ENCODE measurements at places on chromosomes 3 and 15.

DNA sequence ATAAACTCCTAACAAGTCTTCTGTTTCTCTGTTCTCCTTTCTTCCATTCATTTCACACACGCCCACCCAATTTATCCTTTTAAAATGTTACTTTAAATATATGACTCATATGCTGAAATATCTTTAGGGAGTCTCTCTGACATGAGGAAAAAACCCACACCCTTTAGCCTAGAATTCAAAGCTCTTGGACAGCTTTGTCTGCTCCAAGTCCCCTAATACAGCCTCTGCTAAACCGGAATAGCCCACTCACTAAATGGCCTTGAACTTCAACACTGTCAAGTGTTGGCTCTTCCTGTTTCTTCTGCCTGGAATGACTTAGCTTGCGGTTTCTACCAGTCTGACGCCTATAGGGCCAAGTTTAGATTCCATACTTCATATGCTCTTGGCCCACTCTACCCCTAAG, 3.3 kb upstream of the CD96 start:
- DNase-seq, result no peak

DNA sequence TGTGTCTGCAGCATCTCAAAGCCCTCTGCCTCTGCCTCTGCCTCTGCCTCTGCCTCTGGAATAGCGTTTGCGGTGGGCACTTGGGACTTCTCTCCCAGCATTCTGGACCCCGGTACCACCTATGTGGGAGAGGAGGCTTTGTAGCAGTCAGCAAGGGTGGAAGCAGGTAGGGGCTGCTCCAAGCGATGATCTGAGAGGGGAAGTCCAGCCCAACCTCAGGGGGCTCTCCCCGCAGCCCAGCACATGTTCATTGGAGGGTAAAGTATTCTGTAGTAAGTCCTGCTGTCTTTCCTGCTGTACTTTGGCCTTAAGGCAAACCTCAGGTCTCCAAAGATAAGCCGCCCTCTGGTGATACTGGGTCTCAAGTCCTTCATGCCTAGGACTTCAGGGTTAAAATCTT, 68.6 kb downstream of the FAM174B start:
- DNase-seq, result no peak

DNA sequence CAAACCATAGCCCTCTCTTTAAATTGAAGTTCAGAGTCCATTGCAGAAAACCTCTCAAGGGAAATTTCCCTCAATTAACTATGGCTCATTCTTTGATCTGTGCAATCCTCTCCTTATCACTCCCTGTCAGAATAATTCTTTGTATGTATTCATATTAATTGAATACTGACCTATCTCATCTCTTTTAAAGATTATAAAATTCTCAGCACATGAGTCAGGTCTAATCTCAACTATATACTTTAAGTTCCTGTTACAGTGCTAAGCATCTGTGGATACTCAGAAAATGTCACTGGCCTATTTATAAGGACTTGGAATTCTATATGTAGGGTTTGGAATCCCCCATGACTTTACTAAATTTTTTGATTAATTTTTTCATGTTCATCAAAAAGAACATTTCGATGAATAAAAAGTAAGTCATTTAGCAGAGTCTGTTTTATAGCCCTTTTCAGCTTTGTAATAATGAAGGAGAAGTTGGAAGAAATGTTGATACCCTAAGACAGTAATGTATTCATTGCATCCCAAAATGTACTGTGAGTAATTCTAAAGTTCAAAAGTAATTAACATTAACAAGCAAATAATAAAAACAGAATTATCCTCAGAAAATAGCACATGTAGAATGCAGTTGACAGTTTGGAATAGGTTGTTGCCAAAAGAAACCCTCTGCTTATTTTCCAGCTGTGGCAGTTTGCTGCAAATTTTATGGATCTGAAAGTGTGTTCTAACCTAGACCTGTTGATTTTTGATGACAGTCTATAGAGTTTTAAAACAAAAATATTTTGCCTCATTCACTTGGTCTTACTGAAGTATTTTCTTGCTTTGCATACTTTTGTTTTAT, 503.4 kb upstream of the CBLB start:
- no peak for DNase-seq

GRCh38 chr3:158443632-158444031, 127.4 kb upstream of the MLF1 start:
- DNase-seq, result no peak

DNA sequence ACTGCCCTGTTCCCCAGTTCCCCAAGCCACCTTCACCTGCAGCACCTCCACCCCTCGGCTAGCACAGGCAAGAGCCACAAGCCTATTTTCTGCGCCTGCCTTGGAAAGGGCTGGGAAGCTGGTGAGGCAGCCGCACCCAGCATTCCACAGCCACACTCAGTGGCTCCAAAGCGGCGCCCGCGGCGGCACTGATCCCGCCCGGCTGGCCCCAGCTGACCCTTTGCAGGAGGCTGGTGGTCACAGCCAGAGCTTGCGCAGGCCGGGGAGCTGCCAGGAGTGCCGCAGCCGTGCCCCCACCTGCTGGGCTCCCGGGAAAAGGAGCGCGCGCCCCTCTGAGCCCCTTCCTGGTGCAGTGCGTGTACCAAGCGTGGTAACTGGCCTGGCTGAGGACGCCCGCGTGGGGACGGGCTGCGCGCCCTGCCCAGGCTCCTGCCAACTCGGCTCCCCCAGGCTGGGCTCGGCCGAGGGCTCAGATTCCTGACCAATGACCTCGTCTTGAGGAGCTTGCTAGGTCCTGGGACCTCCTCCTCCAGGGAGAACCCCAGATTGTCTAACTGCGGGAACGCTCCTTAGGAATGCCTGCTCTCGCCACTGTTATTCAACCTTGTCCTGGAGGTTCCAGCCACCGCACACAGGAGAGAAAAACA, 13.3 kb downstream of the GRAMD2A start:
- no peak for DNase-seq

DNA sequence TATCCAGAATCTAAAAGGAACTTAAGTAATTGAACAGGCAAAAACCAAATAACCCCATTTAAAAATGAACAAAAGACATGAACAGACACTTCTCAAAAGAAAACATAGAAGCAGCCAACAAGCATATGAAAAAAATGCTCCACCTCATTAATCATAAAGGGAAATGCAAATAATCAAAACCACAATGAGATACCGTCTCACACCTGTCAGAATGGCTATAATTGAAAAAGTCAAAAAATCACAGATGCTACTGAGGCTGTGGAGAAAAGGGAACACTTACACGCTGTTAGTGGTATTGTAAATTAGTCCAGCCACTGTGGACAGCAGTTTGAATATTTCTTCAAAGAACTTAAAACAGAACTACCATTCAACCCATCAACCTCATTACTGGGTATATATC, 220.7 kb downstream of the MEX3B start:
- no peak for DNase-seq

GRCh38 chr3:140843656-140844055, 98.0 kb upstream of the SLC25A36 start:
- DNase-seq, result no peak

GRCh38 chr3:133130168-133130567, 92.0 kb downstream of the TMEM108 start:
- DNase-seq, result no peak

DNA sequence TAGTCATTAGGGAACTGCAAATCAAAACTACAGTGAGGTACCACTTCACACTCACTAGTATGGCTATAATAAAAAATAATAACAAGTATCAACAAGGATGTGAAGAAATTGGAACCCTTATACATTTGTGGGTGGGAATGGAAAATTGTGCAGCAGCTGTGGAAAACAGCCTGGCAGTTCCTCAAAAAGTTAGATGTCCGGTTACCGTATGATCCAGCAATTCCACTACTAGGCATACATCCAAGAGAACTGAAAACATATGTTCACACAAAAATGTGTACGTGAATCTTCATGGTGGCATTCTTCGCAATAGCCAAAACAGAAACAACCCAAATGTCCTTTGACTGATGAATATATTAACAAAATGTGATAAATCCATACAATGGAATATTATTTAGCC, 187.9 kb upstream of the LYSMD4 start:
- DNase-seq, result no peak

DNA sequence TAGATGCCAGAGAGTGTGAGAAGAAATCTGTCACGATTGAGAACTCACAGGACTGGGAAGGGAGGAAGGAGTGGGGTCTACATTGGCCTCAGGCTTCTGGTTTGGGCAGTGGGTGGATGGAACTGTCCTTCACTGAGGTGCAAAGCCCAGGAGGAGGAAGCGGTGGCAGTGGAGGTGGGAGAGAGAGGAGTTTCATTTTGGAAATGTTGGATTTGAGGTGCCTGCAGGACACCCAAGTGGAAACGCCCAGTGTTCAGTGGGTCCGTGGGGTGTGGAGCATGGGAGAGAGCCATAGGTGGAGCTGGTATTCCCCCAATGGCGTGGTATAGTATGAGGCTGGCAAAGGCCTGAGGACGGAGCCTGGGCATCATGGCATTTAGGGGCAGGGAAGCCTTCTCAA, 9.3 kb upstream of the EPHB3 start:
- no peak for DNase-seq

DNA sequence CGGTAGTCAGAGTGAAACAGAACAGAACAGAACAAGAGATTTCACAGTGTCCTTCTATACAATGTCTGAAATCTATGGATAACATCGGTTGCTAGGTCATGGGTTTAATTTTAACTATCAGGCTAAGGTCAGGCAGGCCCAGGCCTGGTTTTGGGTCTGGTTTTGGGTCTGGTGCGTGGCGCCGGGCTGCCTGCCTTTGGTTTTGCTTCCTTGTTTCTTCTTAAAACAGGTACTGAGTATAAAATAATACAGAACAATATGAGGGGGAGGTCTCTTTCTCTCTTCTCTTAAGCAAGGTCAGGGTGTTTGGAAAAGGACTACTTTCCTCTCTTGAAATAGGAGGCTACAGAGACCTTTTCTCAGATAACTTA, 1.4 kb downstream of the AEN start:
- DNase-seq, result no peak

DNA sequence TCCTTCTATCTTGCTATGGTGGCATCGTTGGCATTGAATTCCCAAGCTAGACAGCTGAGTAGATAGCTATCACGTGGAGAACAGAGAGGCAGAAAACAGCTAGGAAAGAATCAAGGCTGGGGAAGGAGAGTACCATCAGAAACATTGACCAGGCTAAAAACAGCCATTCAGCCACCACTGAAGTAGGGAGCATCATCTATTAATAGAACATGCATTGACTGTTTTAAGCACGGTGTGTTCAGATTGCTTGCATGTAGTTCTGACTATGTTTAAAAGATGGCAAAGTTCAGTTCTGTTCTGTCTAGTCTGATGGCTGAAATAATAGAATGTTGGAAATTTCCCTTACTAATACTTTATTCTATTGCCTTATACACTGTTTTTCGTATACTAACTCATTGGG, 413.0 kb downstream of the GABRB3 start:
- DNase-seq, result no peak

- no peak for DNase-seq
These were observed 93.6 kb upstream of the AGBL1 start for GRCh38 chr15:85986116-85986515.

- DNase-seq, result no peak
These were observed 53.9 kb upstream of the SSR3 start for GRCh38 chr3:156608601-156609514.

GRCh38 chr15:77042955-77043920, 27.7 kb downstream of the TSPAN3 start:
- DNase-seq, result no peak

DNA sequence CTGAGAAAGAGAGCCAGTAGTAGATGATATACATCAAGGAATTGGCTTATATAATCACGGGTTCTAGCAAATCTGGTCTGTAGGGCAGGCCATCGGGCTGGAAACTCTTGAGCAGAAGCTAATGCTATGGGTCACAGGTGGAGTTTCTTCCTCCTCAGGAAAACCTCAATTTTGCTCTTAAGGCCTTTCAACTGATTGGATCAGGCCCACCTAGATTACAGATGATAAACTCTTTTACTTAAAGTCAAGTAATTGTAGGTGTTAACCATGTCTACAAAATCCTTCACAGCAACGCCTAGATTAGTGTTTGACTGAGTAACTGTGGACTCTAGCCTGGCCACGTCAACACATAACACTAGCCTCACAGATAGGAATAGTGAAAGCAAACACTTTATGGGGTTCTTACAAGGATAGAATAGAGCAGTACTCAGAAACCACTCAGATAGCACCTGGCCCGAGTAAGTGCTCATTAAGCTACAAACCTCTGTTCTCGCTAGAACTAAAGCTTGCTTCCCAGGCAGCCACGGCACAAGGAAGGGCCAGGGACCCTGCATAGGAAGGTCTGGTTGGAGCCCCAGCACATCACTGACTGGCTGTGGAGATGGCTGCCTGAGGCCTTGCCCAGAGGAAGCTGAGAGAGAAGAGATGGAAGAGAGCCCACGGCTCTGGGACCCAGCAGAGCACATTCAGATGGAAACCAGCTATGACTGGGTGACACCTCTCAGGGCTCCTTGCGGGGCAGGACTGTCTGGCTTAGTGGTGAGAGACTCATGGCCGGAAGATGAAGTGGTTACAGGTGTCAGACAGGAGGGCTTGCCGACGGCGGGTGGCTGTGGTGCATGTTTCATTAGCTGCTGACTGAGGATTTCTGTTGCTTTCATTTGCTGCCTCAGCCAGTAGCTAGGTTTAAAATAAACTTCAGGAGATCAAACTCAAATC, 202.5 kb upstream of the TLE3 start:
- peak; percentile 44 for DNase-seq

DNA sequence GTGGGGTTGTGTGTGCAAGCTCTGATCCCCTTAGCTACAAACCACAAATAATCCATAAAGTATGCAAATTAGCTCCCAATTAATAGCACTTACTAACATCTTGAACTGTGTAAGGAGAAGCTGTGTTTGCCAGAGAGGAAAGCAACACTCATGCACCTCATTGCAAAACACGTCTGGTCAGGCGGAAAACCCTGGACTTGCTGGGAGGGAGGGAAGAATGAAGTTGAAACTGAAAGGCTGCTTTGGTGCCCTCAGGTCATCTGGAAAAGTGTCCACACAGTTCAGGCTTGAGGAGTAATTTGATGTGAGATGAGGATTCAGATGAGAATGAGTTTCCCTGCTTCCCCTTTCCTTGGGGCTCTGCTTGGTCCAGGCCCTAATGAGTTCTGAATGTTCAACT, 185.5 kb upstream of the ANKRD28 start:
- no peak for DNase-seq

DNA sequence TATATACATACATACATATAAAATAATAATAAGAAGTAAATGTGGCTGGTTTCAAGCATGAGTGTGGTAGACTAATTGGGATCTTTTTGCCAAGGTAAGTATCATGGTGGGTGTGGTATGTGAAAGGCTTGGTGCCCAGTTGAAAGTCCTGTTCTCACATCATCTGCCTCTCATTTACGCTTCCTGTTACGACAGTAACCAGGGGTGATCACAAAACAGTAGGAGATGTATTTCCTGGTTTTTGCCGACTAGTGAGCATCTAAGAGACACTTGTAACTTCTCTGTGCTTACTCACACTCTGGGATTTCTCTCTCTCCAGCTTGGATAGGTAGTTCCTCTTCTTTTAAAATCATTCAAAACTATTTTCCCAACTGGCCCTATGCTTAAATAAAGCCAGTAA, 1028.3 kb upstream of the NR2F2 start:
- no peak for DNase-seq

- DNase-seq, result no peak
These were observed 134.4 kb upstream of the ROBO1 start for GRCh38 chr3:79902151-79902550.

DNA sequence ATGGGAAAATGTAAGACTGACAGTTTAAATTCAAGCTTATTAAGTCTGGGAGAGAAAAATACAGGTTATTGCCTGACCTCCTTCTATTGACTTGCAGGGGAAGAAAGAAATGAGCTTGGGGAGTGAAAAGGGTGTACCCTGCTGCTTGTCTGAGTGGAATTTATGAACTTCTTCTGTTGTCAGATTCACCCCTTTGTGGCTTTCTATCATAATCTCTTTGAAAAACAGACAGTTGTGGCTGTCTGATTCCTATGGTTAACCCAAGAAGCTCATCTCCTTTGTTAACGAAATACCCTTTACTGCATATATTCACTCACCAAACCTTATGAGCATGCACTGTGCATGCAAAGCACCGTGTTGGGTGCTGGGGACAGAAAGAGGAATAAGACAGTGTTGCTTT, 22.5 kb downstream of the GPD1L start:
- no peak for DNase-seq
